Psoas muscle (tissue), 8 donors: ENCODE measurements at places on chromosomes 12 and 14. TPM values are rescaled to one million over a fixed set of nuclear protein-coding genes. Genes with fewer than 3 reads are reported as not detected.

The OTX2 gene
- total RNA-seq: not detected

The GEMIN2 gene
- 10.3 TPM for total RNA-seq

The VPS37B gene
- 9.5 TPM for total RNA-seq

The CACNA2D4 gene
- total RNA-seq: 1.8 TPM

The RFLNA gene
- total RNA-seq: 1.1 TPM

The EIF2S3B gene
- 1.1 TPM for total RNA-seq

The A2ML1 gene
- not detected for total RNA-seq

The CTSG gene
- total RNA-seq: 2.4 TPM

DNA sequence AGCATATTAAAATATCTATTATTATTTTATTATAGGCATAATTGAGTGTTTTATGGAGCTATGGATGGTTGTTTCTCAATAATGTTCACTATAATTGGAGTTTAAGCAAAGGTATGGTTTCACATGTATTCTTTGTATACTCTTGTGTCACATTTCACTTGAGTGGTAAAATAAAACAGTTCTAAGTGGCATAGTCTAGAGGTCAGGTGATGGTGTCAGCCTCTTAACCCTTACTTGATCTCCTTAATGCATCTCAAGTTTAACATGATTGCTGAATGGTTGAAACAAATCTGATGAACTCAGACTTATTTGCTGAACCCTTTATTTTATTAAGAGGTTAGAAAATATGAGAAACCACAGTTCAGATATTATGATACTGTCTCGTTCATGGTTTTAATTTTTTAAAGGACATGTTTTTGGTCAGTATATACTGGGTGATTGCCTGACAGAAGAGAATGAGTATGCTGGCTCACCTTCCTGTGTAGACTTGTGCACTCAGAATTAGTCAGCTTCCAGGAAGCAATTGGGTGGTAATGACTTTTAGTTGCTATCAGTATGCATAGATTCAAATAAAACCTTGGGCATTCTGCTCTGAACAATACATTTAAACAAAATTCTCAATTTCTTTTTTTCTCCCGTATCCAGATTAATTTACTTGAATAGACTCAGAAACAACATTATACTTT is 464.6 kb downstream of the PCNX1 start:
- H3K4me3 ChIP-seq: no peak overlapping the region
- H3K27me3 ChIP-seq: no peaks in the 10 kb centered on the region
- no peaks in the 10 kb centered on the region for H3K36me3 ChIP-seq

- no peak overlapping the region for H3K4me3 ChIP-seq
- DNase-seq: no peak
- H3K27ac ChIP-seq: no peak overlapping the region
These were observed 221.6 kb downstream of the LRRK2 start for GRCh38 chr12:40446385-40446784.

- no peaks in the 10 kb centered on the region for H3K4me1 ChIP-seq
- no peaks in the 10 kb centered on the region for H3K36me3 ChIP-seq
- H3K27me3 ChIP-seq: no peaks in the 10 kb centered on the region
These were observed 213.0 kb downstream of the ADAMTS20 start for GRCh38 chr12:43338848-43339526.

GRCh38 chr12:127588249-127588648 is 678.7 kb upstream of the TMEM132C start:
- H3K4me1 ChIP-seq: no peaks in the 10 kb centered on the region
- DNase-seq: no peak
- no peaks in the 10 kb centered on the region for H3K27me3 ChIP-seq
- H3K27ac ChIP-seq: no peak overlapping the region
- H3K36me3 ChIP-seq: no peaks in the 10 kb centered on the region

- no peak overlapping the region for H3K27ac ChIP-seq
- peaks cover 5% of the 10 kb centered on the region for H3K27me3 ChIP-seq
- H3K36me3 ChIP-seq: no peaks in the 10 kb centered on the region
- H3K4me3 ChIP-seq: no peak overlapping the region
These were observed 117.2 kb upstream of the FZD10 start for GRCh38 chr12:130044991-130045621.

DNA sequence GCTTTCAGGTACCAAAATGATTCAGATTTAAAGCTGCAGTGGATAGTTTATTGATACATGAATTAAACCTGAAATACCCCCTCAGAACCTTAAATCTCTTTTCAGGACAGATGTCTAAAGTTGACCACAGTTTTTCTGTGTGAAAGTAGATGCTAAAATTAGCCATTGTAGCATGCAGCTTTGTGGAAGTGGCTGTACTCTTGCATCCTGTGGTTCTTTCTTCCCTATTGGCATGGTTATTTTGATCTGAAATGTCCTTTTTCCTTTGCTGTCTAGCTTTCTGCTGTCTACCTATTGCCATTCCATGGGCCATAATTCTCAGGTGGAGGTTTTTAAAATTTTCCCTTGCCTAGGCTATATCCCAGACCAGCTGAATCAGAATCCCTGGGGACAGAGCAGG is 455.6 kb downstream of the ZFP36L1 start:
- no peaks in the 10 kb centered on the region for H3K27me3 ChIP-seq
- H3K36me3 ChIP-seq: no peaks in the 10 kb centered on the region
- H3K4me3 ChIP-seq: no peak overlapping the region
- H3K4me1 ChIP-seq: no peaks in the 10 kb centered on the region
- DNase-seq: no peak

GRCh38 chr12:28857369-28857768 is 291.7 kb upstream of the FAR2 start:
- no peak for DNase-seq
- H3K36me3 ChIP-seq: no peaks in the 10 kb centered on the region
- no peak overlapping the region for H3K27ac ChIP-seq
- no peaks in the 10 kb centered on the region for H3K27me3 ChIP-seq
- H3K4me3 ChIP-seq: no peak overlapping the region
- H3K4me1 ChIP-seq: no peaks in the 10 kb centered on the region

DNA sequence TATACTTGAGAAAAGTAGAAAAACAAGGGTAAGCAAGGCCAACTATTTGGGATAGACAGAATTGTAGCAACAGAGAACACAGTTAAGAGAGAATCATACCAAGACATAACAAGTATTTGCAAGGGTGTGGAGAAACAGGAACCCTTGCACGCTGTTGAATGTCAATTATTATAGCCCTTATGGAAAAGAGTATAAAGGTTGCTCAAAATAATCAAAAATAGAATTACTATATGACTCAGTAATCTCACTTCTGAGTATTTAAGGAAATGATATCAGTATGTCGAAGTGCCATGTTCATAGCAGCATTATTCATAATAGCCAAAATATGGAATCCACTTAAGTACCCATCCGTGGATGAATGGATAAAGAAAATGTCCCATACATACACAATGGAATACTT is 193.3 kb downstream of the PHLDA1 start:
- H3K27me3 ChIP-seq: no peaks in the 10 kb centered on the region
- H3K4me1 ChIP-seq: no peaks in the 10 kb centered on the region
- H3K4me3 ChIP-seq: no peak overlapping the region
- H3K36me3 ChIP-seq: no peaks in the 10 kb centered on the region
- no peak for DNase-seq
- H3K27ac ChIP-seq: no peak overlapping the region

- DNase-seq: no peak
- H3K27me3 ChIP-seq: no peaks in the 10 kb centered on the region
- H3K4me3 ChIP-seq: no peak overlapping the region
These were observed 7.4 kb upstream of the RND1 start for GRCh38 chr12:48873096-48873495.

DNA sequence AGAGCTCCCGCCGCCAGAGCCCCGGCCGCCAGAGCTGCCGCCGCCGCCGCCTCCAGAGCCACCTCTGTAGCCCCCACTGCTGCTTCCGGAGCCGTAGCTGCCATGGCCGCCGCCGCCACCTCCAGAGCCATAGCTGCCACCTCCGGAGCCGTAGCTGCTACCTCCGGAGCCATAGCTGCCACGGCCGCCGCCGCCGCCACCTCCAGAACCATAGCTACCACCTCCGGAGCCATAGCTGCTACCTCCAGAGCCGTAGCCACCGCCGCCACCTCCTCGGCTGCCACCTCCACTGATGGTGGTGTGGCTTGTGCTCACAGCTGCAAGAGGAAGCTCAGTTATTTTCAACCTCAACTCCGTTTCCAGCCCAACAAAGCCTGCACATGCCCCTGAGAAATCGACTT is 4.9 kb downstream of the KRT1 start:
- no peak overlapping the region for H3K4me3 ChIP-seq
- H3K4me1 ChIP-seq: no peaks in the 10 kb centered on the region
- DNase-seq: no peak

DNA sequence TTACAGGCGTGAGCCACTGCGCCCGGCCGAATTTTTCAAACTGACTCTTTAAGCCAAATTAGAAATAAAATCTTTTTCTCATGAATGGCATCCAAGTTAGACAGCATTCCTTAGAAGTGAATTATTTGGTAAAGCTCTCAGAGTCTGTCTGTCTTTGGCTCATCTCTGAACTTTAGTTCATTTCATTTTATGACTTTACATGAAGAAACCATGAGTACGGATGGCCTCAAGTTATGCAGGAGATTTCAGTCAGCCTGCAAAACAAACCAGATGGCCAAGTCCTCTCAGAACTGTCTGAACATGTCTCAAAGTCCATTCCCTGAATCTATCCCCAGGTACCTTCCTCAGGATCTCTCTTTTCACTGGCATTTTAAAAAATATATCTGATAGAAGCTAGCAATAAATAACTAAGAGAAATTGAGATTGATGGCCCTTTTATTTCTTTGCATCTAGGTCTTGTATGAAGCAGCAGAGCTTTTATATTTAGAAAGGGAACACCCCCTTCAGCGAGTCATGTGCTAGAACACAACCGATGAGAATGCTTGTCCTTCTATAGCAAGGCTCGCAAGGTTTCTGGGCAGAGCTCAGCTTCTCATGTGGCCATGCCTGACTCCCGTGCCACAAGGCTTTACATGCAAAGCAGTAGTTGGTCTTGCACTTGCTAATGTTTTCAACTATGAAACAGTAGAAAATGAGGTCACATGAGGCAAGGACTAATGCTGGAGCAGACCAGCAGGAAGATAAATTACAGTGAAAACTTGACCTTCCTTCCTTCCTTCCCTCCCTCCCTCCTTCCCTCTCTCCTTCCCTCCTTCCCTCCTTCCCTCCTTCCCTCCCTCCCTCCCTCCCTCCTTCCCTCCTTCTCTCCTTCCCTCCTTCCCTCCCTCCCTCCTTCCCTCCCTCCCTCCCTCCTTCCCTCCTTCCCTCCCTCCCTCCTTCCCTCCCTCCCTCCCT is 125.0 kb downstream of the AKAP6 start:
- no peaks in the 10 kb centered on the region for H3K4me1 ChIP-seq
- no peak overlapping the region for H3K4me3 ChIP-seq
- no peaks in the 10 kb centered on the region for H3K36me3 ChIP-seq

- H3K27me3 ChIP-seq: no peaks in the 10 kb centered on the region
- H3K4me1 ChIP-seq: no peaks in the 10 kb centered on the region
- H3K36me3 ChIP-seq: no peaks in the 10 kb centered on the region
- peak; percentile 73 for DNase-seq
- peak overlapping the region; percentile 53 for H3K4me3 ChIP-seq
- H3K27ac ChIP-seq: no peak overlapping the region
These were observed 120.8 kb downstream of the GXYLT1 start for GRCh38 chr12:42023733-42024494.

- H3K4me3 ChIP-seq: no peak overlapping the region
- no peak for DNase-seq
- no peaks in the 10 kb centered on the region for H3K36me3 ChIP-seq
- no peak overlapping the region for H3K27ac ChIP-seq
- no peaks in the 10 kb centered on the region for H3K27me3 ChIP-seq
These were observed 3.0 kb downstream of the NCOR2 start for GRCh38 chr12:124564232-124564958.

DNA sequence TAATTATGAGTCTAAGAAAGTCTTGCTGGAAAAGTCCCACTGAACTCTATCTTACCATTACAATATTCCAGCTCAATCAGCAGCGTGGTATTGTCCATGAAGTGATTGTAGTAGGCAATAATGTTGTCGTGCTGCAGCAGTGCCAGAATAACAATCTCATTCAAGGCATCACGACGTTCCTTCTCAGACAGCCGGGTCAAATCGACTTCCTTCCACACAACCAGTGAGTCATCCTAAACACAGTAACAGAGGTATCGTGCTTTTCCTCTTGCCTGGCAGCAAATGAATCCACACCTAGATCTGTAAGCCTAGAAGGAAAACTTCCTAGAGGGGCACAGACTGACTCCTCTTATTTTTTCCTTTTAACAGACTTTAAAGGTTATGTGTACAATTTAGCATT is 2.9 kb downstream of the NEK9 start:
- no peak for DNase-seq
- H3K27me3 ChIP-seq: no peaks in the 10 kb centered on the region
- H3K4me1 ChIP-seq: peaks cover 39% of the 10 kb centered on the region
- peaks cover 2% of the 10 kb centered on the region for H3K36me3 ChIP-seq
- no peak overlapping the region for H3K4me3 ChIP-seq

DNA sequence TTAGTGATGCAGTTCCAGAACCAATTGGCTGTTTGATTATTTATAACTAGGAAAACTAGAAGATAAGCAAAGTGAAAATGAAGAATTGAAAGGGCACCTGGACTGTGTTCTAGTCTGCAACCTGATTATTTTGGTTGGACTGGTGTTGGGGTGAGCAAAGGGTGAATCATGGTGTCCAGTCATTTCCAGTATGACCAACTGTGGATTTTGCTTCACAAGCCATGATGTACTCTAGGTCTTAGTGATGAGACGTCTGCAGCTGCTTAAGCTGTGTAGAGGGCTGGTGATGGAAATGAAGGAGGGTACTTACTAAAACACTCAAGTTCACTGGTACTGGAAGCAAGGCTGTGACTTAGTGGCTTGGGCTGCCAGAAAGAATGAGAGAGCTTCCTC is 193.2 kb upstream of the FRMD6 start:
- no peak overlapping the region for H3K27ac ChIP-seq
- no peaks in the 10 kb centered on the region for H3K27me3 ChIP-seq
- H3K4me1 ChIP-seq: no peaks in the 10 kb centered on the region
- no peaks in the 10 kb centered on the region for H3K36me3 ChIP-seq

DNA sequence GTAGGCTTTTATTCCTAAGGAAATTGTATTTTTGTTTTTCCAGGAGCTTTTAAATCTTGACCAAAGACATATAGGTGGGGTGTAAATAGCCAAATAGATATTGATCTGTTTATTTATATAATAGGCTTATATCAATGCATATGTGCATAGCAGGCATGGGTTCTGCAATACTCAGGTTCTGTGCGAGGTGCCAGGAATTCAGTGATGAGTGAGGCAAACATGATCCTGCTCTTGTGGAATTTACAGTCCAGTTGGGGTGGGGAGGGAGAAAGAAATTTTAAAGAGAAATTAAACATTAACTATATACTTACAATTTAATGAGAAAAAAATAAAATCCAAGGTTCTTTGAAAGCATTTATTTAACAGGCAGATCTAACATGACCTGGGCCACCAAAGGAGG is 160.3 kb upstream of the HIF1A start:
- no peak overlapping the region for H3K4me3 ChIP-seq
- no peaks in the 10 kb centered on the region for H3K36me3 ChIP-seq
- no peaks in the 10 kb centered on the region for H3K27me3 ChIP-seq
- H3K4me1 ChIP-seq: peaks cover 10% of the 10 kb centered on the region
- no peak overlapping the region for H3K27ac ChIP-seq

GRCh38 chr14:94867946-94868771 is 98.2 kb upstream of the GSC start:
- H3K27me3 ChIP-seq: peaks cover 6% of the 10 kb centered on the region
- no peaks in the 10 kb centered on the region for H3K36me3 ChIP-seq
